GM12878 (cell line): ENCODE measurements at places on chromosomes 12 and 14. TPM values are rescaled to one million over a fixed set of nuclear protein-coding genes. Genes with fewer than 3 reads are reported as not detected.

DNA sequence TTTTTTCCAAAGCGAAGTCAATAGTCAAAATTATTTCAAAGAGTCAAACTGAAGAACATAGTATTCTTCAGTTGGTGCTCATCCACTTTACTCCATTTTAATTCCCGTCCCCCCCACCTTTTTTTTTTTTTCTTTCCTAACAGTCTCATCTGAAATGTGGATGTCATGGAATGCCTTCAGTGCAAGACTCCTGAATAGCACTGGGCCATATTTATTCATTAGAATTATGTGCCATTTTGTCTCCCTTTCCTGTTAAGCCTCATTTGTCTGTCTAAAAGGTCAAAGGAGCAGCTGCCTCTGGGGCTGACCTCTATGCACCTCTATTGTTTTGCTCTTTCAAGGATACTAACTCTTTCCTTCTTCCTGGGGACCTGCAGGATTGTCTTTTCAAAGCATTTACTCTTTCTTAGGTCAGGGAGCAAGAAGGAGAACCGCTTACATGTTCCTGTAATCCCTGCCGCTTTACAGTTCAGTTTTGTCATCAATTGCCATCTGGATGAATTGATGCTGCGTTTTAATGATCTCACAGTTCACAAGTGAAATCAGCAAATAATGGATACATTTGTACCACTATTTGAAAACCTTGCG, 310.6 kb downstream of the NPAS3 start:
- no peak for DNase-seq

- no peak for DNase-seq
Observed at GRCh38 chr14:71970272-71970671, 38.0 kb downstream of the RGS6 start.

TPH2 gene
- not detected in 2 replicates for total RNA-seq

HECTD4 gene
- total RNA-seq: 39.9 and 43.9 TPM in 2 replicates

TAS2R43 gene
- total RNA-seq: 0.45 and 0.80 TPM in 2 replicates
